ENCODE measurements at places on chromosomes 2 and 18.
A peak's percentile ranks its signal among the peaks of the same experiment; 100 is the strongest.

GRCh38 chr2:130877258-130877657 lies 40.5 kb downstream of the ARHGEF4 start:
- no peak for DNase-seq

GRCh38 chr18:51639541-51639940 lies 442.1 kb upstream of the MEX3C start:
- no peak for DNase-seq

DNA sequence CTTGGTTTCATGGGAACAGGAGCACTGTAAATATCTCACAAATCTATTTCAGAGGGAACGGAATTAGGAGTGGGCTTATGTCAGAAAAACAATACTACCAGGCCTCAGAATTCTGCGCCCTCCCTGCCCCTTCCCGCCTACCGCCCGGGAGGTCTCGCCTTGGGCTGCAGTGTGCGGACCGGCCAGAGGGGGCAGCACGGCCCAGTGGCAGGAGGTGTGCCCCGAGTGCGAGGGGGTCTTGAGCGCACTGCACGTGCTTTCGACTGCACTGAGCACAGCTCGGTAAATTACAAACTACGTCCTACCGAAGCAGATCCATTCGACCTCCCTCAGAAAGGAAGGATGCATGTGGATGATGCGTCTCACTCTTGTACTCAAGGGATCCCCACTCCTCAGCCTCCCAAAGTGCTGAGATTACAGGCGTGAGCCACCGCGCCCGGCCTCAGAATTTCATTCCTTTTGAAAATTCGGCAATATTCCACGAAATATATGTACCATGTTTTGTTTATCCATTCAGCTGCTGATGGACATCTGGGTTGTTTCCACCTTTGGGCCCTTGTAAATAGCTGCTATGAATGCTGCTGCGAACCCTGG lies 297.0 kb downstream of the BCL2 start:
- no peak for DNase-seq

GRCh38 chr2:62364791-62365528 lies 141.0 kb downstream of the TMEM17 start:
- DNase-seq, result peak; percentile 36

- DNase-seq, result no peak
Observed at GRCh38 chr2:29105375-29105774, 9.8 kb upstream of the CLIP4 start.

DNA sequence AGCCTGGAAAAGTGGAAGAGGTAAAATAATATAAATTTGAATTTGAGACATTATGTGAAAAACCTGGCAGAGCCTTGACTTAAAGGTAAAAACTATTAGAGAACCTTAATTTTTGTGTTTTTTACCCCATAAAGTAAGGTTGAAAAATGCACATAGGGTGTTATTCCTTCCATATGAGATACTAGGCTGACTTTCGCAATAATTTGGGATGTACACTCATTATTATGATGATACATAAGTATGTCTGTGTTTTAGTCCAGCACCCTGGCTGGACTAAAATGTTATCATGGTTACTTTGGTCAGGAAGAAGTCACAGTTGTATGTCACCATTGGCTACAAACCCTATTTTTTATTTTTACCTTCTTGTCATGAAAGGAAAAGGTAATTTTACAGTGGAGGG lies 19.8 kb downstream of the NEMP2 start:
- no peak for DNase-seq

- DNase-seq, result no peak
Observed at GRCh38 chr18:4130734-4131719, 324.1 kb downstream of the DLGAP1 start.
